Vagina (tissue), 2 donors: ENCODE measurements at places on chromosomes 16 and 17. TPM values are rescaled to one million over a fixed set of nuclear protein-coding genes. Genes with fewer than 3 reads are reported as not detected.

DNA sequence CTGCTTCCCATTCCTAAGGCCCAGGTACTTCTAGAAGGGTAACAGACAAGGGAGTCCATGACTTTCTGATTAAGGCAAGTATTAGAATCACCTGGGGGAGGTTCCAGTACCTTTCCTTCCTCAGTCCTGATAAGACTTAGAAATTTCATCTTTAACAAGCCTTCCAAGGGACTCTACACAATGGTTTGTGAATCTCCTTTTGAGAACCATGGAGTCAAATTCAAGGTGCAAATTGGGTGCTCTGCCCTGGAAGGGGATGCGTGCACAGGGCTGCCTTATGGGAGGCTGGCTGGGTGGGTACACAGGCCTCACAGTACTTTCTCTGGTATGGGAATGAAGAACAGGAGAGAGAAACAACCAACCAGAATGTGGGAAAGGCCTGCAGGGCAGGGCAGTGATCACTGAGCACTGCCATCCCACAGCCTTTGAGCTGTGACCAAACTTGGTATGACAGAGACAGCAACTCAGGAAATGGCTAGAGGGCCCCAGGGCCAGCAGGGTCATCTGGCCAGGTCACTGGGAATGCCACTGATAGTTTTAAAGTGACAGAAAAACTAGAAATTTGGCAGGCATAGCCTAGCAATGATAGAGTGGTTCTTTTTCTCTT lies 3.6 kb upstream of the TMIGD1 start:
- DNase-seq, result no peak

DNA sequence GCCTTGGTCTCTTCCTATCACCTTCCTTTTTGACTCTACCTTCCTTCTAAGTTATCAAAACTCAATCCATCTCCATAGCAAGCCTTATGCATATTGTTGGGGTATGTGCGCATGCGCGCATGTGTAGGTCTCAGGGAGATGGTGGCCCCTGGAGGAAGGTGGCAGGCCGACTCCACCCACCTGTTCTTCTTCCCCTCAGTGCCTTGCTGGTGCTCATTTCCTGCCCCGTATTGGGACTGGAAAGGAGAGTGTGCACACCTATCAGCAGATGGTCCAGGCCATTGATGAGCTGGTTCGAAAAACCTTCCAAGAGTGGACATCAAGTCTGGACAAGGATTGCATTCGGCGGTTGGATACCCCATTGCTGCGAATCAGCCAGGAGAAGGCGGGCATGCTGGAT lies 25.2 kb downstream of the DNAH2 start:
- no peak for DNase-seq

GRCh38 chr16:48378836-48379235 lies 6.4 kb downstream of the SIAH1 start:
- peak; percentile 16 for DNase-seq

DNA sequence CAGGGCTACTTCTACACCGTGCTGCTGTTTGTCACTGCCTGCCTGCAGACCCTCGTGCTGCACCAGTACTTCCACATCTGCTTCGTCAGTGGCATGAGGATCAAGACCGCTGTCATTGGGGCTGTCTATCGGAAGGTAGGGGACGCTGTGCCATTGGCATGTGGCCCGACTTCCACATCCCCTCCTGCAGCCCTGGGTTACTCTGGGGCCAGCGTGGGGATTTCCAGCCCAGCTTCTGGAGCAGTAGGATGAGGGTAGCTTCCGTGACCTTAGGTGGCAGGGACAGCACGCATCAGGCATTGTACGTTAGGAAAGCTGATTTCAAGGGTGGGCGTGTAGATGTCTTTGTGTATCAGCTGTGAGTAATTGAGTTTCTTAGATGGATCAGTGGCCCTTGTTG lies 96.5 kb downstream of the ABCC1 start:
- no peak for DNase-seq

- DNase-seq, result no peak
Measured at GRCh38 chr16:6964679-6965078, 368.0 kb upstream of the RBFOX1 start.

DNA sequence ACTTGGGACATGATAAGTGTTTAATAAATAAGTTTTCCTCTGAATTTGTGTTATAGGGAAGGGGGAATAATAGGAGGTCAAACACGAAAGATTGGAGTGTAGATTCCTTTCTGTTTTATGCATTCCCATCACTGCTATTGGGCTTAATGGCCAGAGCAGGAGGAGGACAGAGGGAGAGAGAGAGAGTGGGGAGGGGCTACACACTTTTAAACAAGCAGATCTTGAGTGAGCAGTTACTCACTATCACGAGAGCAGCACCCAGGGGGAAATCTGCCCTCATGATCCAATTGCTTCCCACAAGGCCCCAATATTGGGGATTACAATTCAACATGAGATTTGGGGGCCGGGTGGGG lies 505.0 kb downstream of the GRIN2A start:
- no peak for DNase-seq

DNA sequence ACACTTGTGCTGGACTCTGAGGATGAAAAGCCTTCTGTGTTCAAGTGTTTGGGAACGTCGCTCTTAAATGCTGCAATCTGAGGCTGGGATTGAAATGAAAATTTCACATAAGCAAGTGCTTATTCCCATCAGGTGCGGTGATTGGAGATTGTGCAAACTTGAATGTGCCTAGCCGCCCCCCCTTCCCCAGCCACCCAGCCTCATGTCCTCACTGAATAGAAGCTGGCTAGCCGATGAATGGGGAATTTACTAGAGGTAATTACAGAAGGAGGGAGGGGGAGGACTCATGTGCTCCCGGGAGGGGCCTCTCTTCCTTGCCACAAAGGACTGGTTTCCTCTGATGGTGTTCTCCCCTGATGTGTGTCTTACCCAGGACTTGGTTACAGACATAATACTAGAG lies 544.8 kb upstream of the EEF2KMT start:
- DNase-seq, result no peak

DNA sequence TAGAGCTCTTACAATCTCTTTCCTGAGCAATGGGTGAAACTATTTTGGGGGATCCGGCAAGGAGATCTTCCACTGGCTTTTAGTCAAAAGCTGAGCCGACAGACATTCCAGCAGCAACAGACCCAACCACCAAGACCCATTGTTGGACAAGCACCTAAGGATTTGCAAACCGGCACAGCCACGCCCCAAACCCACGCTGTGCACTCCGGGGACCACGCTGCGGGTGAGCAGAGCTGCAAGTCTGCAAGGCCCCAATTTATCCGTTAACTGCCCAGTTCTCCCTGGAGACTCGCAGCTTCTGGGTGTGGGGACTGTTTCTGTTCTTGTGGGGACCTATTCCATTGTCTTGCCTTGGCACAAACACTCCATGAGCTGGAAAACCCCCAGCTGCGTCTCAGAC lies 45.9 kb downstream of the C16orf95 start:
- DNase-seq, result no peak

DNA sequence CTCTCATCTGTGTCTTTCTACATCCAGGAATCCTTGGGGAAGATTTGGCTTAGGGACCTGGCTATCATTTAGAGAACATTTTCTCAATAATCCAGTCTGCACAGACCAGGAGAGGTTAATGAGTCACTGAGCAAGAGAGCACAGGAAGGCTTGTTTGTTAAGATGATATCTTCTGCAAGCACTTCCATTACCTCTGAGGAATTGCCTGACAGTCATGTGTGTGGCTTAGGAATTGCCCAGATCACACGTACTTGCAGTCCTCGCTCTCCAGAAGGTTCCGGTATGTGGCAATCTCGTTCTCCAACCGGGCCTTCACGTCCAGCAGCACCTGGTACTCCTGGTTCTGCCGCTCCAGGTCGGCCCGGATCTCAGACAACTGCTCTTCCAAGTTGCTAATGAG lies 3.3 kb downstream of the KRT37 start:
- no peak for DNase-seq

GRCh38 chr17:40112718-40113109 lies 9.1 kb upstream of the MSL1 start:
- DNase-seq, result peak; percentile 94

DNA sequence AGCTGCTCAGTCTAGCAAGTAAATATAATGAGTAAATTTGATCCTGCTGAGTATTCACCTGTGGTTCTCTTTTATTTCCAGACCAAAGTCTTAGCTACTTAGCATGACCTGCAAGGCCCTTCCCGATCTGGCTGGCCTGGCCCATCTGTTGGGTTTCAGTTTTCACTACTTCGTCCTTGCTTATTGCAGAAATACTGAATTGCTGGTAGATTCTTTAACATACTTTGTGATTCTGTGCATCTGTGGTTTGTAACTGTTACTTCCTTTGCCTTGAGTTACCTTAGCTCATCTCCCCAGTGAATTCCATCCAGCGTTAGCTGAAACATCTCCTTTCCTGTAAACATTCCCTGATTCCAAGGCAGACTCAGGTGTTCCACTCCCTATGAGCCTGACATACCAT lies 131.1 kb downstream of the PHKB start:
- DNase-seq, result no peak

DNA sequence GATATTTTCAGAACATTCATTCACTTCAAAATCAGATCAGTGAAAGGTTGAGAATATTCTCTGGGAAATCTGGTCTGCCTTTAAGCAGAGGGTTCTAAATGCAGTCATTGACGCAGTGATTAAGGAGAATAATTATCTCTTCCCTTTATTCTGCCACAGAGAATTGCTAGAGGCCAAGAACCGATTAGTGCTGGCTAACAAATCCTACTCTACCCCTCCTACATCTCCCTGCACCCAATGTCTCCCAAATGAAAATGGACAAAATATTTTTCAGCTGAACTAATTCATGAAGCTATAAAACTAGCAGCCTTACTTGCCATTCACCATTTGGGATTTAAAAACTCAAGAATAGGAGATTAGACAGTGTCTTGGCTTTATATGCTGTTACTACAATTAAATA lies 185.5 kb upstream of the SOX9 start:
- no peak for DNase-seq

- DNase-seq, result no peak
Measured at GRCh38 chr16:49596068-49596467, 222.5 kb downstream of the C16orf78 start.

- DNase-seq, result no peak
Measured at GRCh38 chr16:305916-306626, 23.1 kb downstream of the PDIA2 start.

DNA sequence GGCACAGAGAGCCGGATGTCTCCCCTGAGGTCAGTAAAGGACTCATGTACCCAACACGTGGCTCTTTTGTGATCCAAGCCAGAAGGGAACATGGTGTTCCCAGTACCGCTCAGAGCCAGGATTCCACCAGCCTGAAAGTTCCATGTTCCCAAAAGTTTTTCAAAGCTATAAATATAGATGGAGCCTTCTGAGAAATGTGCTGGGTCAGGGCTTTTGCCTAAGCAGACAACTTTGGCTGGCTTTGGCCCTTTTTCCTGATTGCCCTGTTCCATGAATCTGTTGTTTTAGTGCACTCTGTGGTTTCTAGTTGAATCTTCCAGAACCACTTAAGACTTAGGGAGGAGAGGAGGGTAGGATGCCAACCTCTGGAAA lies 128.5 kb upstream of the HS3ST2 start:
- peak; percentile 95 for DNase-seq

DNA sequence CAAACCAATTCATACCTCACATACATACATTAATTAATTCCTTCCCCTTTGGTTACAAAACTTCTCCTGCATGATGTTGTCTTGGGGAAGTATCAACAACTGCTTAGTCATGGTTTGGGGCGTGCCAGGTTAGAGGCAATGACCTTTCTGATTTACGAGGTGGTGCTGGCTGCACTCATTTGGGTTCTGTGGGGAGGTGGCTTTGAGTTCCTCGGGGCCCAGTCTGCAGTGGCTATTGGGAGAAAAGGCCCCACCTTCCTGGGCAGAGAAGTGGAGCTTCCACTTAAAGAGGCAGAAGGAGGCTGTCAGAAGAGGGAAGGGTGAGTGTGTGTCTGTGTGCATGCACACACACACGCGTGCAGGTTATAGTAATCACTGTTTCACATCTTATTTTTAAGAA lies 10.2 kb upstream of the ETV4 start:
- no peak for DNase-seq

DNA sequence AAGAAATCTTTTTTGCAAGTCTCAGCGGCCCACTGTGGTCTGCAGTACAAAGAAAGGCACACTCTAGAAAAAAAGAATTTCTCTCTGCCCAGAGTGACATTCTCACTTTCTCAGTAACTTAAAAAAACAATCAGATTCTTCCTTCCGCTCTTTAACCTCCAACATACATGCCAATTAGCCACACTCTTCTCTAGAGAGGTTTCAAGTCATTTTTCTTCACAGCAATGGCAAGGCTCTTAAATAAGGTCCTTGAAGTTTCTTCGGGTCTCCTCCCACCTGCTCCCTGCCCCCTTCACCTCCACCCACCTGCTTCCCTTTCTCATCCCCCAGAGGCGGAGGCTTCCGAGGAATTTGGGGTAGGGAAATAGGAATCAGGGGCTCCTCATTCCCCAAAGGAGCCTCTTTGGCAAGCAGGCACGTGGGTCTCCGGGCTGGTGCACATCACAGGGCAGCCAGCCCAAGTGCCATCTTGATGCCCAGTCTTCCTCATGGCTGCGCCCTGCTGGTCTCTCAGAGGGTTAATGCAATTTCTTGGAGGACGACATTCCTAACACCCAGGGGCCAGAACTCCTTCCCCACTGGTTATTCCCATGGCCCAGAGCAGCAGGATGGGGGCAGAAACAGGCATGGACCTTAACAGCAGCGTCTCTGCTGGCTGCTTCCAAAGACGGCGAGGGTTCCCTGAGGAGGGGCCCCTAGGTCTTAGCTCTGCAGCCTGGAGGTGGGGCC lies 855 bp upstream of the MEOX1 start:
- DNase-seq, result no peak

- no peak for DNase-seq
Measured at GRCh38 chr16:88454523-88454947, 1.5 kb downstream of the ZFPM1 start.

DNA sequence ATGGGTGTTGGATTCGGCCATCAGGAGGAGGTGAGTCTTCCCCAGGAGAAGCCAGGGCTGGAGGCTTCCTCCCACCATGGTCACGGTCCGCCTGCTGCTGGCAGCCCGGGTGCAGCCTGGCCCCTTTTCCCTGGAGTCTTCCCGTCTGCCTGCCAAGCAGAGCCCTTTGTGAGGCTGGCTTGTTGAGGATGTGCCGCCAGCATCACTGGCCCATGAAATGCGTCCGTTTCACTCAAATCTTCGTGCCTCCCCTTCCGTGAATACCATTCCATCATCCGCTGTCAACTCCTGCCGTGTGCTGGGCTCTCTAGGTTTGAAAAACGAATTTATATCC lies 9.6 kb downstream of the VPS4A start:
- no peak for DNase-seq

DNA sequence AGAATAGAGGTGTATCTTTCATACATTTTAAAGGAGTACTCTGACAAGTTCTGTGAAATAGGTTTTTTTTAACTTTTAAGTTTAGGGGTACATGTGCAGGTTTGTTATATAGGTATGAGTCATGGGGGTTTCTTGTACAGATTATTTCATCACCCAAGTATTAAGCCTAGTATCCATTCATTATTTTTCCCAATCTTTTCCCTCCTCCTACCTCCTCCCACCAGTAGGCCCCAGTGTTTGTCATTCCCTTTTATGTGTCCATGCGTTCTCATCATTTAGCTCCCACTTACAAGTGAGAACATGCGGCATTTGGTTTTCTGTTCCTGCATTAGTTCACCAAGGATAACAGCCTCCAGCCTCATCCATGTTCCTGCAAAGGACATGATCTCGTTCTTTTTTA lies 175.5 kb downstream of the CYB561 start:
- DNase-seq, result no peak

The TRPV3 gene
- total RNA-seq, result 3.2 TPM

The PRR14 gene
- 60.4 TPM for total RNA-seq

The USH1G gene
- total RNA-seq, result 0.49 TPM

The GSG1L2 gene
- not detected for total RNA-seq

The CCDC47 gene
- total RNA-seq, result 66.5 TPM

The VWA3A gene
- not detected for total RNA-seq

The TPSG1 gene
- not detected for total RNA-seq

The GPR142 gene
- total RNA-seq, result 0.98 TPM

The ADAD2 gene
- total RNA-seq, result not detected

The ABCA9 gene
- total RNA-seq, result 71.2 TPM

The KRTAP1-5 gene
- total RNA-seq, result not detected

The GNGT2 gene
- 6.6 TPM for total RNA-seq

The WNT9B gene
- not detected for total RNA-seq
